ENCODE measurements at places on chromosomes 1 and 21. TPM values are rescaled to one million over a fixed set of nuclear protein-coding genes. Genes with fewer than 3 reads are reported as not detected.

The MAP1LC3C gene
- 0.23 TPM for total RNA-seq

The MCOLN3 gene
- 3.6 TPM for total RNA-seq

The PADI2 gene
- total RNA-seq = 1.3 TPM

The FAM43B gene
- total RNA-seq = 4.5 TPM

The PALMD gene
- total RNA-seq = 0.43 TPM

The SLC35F3 gene
- 4.1 TPM for total RNA-seq

The ACKR1 gene
- not detected for total RNA-seq

The TAS1R1 gene
- total RNA-seq = not detected

The MYBPH gene
- not detected for total RNA-seq

The OLIG2 gene
- not detected for total RNA-seq

The CFHR3 gene
- 0.10 TPM for total RNA-seq

The CTPS1 gene
- 88.2 TPM for total RNA-seq

The CZIB gene
- total RNA-seq = 35.2 TPM

The PGBD5 gene
- 0.63 TPM for total RNA-seq

The CASQ2 gene
- total RNA-seq = not detected

The PGLYRP4 gene
- total RNA-seq = not detected

The SAMD11 gene
- total RNA-seq = 36.1 TPM

The PTCH2 gene
- 0.20 TPM for total RNA-seq

The KCNN3 gene
- total RNA-seq = 0.07 TPM

The PM20D1 gene
- not detected for total RNA-seq

The EVA1B gene
- total RNA-seq = 21.8 TPM

The SPRR2F gene
- not detected for total RNA-seq

The AMY1B gene
- total RNA-seq = not detected

The CSTB gene
- total RNA-seq = 84.3 TPM

The PNRC2 gene
- 33.3 TPM for total RNA-seq

The PLA2G5 gene
- total RNA-seq = not detected

The PEA15 gene
- total RNA-seq = 210 TPM

The BARHL2 gene
- not detected for total RNA-seq

Data from A549 treated with RU486 at 1 μM for 4 hours (cell line).